Stimulated activated CD4-positive, alpha-beta T cell treated with anti-CD3 and anti-CD28 coated beads, Interleukin-4, amount 100 ng/mL, for 4 hours (primary cell): ENCODE measurements at places on chromosomes 4 and X.

GRCh38 chrX:24619647-24620046 is 27.5 kb downstream of the PCYT1B start:
- no peak for DNase-seq

GRCh38 chr4:11623726-11624037 is 195.0 kb upstream of the HS3ST1 start:
- no peak for DNase-seq

- DNase-seq, result no peak
Observed at GRCh38 chr4:161404346-161405110, 759.3 kb downstream of the FSTL5 start.

DNA sequence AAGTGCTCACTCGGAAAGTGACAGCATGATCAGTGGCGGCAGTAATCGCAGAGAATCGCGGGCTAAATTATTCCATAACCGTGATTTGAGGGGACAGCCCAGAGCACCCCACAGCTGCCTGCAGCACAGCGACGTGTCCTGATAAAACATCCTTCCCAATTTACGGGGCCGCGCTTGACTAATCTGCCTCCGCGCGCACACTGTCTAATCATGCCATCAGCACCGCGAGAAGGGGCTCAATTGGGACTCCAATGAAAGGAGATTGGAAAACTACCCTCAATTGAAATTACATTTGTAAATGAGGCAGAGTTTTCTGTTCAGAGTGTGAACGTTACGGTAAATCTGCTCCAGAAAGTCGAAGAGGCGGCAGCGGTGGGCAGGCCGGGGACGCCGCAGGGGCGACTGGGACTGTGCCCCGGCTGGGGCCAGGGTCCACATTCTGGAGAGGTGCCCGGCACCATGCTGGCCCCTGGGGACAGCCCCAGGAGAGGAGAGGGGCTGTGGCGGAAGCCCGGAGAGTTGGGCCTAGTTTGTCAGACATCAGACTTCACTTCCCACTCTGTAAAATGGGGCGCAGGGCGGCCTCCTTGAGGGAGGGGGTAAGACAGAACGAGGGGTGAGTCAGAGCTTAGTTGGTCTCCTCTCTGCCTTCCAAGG is 107.7 kb downstream of the FAM53A start:
- DNase-seq, result no peak

DNA sequence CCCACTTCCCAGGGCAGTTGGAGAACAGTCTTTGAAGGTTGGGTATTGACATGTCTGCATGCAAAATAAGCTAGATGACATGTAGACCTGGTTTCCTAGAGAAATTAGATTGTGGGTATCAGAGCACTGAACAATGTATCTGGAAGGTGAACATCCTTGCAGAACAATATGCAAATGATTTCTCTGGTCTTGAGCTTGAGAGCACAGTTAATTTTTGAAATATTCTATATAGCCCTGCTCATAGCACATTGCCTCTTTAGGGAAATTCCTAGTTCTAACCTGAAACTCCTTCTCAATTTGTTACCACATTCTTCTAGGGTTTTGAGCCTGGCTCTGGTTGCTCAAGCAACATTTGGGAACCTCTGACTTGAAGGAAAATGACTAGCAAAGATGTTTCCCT is 41.6 kb upstream of the LAS1L start:
- no peak for DNase-seq

GRCh38 chr4:100360211-100360610 is 157.6 kb downstream of the EMCN start:
- no peak for DNase-seq

DNA sequence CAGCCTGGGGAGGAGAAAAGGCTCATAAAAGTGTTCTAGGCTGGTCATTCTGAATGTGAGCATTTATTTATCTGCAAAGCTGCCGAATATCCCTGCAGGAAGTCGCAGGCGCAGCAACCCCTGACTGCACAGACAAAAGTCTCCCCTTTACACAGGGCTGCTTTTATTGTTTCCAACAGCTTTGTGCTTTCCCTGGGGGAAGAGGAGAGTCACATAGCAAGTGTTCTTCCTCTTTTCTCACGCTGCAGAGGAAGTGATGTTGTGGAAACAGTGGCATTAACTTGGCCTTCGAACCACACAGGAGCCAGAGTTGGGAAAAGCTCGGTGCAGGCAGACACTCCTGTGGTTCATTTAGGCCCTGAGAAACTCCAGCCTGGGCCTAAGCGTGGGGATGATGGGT is 81.5 kb upstream of the BCOR start:
- no peak for DNase-seq

GRCh38 chr4:41363384-41363981 is 106.8 kb downstream of the UCHL1 start:
- DNase-seq, result no peak

DNA sequence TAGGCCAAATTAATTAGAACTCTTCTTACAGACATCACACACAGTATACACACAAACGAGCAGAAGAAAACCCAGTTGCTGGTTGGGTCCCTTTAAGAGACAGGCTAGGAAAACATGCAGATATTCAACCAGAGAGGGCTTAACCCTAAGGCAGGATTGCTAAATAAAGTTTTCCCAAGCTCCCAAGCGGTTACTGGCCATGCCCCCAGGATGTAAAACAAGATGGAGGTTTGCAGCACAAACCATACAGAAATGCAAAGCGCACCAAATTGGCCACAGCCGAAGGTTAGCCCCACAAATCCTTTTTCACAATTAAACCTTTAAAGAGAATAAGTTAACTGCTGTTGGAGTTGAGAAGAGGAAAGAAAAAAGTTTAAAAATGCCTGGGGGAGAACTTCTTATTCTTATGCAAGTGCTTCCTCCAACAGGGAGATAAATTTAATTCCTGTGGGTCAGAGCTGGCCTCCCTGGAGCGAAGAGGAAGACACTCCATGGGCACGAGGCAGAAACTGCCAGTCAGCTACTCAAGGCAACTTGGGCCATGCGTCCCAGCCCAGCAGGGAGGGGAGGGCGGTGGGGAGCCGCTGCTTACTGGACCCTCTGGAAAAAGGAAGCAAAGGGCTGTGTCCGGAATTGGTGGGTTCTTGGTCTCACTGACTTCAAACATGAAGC is 167.6 kb upstream of the ARSJ start:
- DNase-seq, result no peak

GRCh38 chrX:64152857-64153256 is 52.7 kb downstream of the AMER1 start:
- no peak for DNase-seq

DNA sequence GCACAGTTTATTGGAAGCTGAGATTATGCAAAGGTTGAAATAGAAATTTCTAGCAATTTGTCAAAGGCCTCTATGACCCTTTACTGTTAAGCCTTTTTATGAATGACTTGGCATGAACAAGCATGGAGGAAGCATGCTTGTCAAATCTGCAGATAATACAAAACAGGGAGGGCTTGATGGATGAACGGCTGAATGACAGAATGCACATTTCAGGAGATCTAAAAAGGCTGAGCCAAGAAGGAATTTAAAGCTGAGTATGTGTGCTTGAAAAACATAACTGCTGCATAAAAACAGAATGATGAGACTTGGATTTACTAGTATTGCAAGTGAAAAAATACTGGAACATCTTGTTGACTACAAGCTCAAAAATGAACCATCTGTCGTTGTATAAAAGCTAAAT is 29.0 kb upstream of the UBE2K start:
- DNase-seq, result no peak

DNA sequence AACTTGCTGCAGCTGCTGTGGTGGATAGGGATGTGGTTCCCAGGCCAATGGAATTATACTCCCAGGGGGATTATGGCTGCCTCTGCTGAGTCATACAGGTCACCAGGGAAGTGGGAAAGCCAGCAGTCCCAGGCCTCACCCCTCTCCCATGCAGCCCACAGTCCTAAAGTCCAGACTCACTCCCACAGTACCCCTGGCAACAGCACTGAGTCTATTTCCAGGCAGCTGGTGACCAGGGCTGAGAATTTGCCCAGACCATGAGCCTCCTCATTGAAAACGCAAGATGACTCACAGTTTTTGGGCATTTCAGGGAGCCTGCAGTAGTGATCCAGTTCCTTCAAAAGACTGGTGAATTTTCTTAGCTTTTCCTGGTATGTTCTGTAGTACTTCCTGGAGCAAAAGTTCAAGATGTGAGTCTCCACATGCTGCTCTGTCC is 137.6 kb downstream of the NPNT start:
- no peak for DNase-seq

DNA sequence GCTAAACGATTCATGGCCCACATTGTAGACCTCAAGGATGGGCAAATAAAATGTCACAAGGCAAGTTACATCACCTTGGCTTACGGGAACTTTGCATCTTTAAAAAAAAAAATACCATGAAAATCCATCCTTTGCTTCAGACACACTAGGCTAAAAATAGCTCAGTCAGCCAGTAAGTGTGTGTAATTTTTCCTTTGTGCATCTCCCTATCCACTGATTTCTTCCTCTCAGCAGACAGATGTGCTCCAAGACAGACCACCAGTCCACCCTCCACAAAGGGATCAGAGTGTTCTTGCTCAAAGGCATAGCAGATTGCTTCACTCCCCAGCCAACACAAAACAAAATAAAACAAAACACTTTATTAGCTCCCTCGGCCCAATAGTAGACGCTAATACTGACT is 14.6 kb downstream of the LDB2 start:
- no peak for DNase-seq

GRCh38 chrX:33330798-33331197 is 119.4 kb upstream of the DMD start:
- no peak for DNase-seq

DNA sequence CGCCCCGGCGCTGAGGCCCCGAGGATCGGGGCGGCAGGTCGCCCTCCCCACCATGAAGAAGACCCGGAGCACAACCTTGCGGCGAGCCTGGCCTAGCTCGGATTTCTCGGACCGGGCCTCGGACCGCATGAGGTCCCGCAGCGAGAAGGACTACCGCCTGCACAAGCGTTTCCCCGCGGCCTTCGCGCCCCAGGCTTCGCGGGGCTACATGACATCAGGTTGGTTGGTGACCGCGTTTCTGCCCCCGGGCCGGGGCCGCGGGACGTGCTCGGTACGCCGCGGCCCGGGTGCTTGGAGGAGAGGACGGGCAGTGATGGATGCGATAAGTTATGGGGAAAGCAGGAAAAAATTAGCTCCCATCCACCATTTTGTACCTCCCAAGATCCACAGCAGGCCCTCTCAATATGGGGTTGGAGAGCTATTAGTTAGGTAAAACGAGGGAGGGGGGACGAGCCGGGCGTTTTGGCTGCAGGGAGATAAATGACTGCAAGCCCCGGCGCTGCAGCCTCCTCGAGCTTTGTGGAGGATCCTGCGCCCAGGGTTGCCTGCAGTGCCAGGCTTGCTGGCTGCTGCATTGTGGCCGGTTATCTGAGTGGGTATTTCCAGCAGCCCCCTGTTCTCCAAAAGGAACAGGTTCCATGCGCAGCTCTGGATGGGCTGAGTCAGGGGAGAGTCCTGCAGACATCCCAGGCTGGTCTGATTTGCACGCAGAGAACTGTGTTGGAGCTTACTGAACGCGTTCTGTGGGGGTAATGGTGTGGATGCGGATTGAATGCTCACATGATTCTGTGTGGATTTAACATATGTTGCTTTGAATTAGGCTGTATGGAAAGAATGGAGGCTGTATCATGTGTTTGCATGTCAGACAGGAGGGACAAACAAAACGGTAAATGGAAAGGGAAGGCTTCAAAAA is 1.9 kb downstream of the STOX2 start:
- DNase-seq, result no peak

DNA sequence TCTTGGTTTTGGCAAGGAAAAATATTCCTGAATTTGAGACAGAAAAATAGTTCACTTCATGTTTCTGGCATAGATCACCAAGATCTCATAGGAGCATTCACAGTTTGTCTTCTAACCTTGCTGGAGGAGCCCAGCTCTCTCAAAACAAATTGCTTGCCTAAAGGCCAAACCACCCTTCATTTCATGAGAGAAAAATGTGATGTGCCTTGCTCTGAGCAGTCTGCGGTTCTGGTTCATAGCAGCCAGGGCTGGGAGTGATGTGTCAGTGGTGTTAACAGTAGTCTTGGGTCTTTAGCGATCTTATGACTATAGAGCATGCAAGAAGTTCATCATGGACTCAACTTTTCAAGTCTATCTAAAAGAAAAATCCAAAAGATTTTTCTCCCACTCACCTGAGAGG is 183.3 kb downstream of the DCLK2 start:
- no peak for DNase-seq

DNA sequence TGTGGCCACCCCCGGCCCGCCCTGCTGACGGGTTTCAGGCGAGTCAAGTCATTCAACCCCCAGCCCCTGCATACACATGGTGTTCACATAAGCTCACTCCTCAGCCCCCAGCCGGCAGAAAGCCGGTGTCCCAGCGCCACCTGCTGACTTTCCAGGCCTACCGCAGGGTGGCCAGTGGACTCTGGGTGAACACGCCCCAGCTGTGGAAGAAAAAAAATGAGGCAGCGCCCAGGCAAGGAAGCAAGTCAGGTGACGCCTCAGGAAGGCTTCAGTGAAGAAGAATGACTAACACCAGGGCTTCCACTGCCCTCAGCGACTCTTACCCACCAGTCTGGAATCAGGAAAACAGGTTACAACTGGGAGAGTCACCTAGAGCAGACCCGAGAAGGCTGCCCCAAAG is 15.8 kb downstream of the BCAP31 start:
- peak; percentile 48 for DNase-seq

DNA sequence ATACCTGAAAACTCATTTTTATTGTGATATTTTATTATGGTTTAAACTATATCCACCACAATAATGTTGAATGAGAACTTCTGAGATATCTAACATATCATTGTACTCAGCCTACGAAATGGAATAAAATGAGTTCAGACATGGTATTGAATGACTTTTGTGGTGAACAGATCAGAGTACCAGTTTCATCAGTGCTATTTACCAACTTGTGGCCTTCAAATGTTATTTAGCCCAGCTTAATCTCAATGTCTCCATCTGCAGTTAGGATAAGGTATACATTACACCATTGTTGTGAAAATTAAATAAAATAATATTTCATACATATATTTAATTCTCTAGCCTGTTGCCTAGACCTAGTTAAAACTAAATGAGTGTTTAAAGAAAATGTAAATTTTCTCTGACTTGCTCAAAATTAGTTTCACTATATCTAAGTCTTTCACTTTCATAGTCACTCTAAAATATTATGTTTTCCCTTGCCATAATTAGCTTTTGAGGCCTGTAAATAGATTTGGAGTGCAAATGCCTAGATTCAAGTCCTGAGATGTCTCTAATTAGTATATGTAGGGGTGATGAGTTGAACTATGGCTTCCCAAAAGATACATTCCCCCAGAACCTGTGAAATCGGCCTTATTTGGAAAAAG is 594.2 kb downstream of the STPG2 start:
- DNase-seq, result no peak

DNA sequence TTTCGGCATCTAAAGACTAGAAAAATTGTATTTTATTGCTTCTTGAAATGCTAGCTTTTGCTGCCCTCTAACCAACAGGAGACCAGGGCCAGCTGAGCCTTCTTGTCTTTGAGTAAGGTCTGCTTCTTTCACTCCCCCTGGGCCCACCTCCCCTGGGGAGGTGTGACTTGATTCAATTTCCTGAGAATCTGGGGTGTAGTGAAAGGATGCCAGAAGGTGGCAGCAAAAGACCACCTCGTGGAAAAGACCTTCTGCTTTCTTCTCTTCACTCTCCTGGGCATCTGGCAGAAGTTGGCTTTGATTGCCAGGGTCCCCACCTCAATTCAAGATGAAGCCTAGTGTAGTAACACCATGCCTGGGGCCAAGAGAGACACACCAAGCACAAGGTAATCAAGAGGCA is 96.5 kb upstream of the MAOA start:
- DNase-seq, result peak; percentile 2

- DNase-seq, result no peak
Observed at GRCh38 chrX:14354521-14354920, 174.8 kb upstream of the GLRA2 start.
